ENCODE measurements at places on chromosomes 12 and 14.

- no peak for DNase-seq
Measured at GRCh38 chr14:89503431-89503996, 86.5 kb upstream of the FOXN3 start.

GRCh38 chr12:25251769-25252168 is 1.0 kb upstream of the KRAS start:
- DNase-seq = no peak

DNA sequence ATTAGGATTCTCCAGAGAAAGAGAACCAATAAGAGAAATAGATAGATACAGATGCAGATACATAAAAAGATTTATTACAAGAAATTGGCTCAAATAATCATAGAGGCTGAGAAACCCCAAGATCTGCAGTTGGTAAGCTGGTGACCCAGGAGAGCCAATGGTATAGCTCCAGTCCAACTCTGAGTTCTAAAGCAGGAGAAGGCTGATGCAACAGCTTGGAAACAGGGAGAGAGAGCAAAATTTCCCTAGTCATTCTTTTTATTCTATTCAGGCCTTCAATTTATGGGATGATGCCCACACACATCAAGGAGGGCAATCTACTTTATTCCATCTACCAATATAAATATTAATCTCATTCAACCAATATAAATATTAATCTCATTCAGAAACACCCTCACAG is 218.2 kb downstream of the PRKD1 start:
- DNase-seq = no peak

DNA sequence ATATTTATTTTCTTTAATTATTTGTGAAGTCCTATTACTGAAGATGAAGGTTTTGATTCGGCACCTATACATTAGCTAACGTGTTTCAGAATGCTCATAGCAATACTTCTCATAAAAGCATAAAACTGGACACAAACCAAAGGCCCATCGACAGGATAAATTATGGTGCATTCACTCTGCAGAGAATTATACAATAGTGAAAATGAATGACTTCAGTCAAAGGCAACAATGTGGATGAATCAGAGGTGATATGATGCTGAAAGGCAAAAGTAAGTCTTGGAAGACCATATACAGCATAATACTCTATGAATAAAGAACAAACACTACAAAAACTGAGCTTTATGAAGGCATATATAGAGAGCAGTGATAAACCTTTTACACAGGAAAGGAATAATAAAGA is 156.6 kb upstream of the EGLN3 start:
- DNase-seq = no peak

GRCh38 chr14:69291396-69291795 is 31.4 kb downstream of the GALNT16 start:
- DNase-seq = no peak

DNA sequence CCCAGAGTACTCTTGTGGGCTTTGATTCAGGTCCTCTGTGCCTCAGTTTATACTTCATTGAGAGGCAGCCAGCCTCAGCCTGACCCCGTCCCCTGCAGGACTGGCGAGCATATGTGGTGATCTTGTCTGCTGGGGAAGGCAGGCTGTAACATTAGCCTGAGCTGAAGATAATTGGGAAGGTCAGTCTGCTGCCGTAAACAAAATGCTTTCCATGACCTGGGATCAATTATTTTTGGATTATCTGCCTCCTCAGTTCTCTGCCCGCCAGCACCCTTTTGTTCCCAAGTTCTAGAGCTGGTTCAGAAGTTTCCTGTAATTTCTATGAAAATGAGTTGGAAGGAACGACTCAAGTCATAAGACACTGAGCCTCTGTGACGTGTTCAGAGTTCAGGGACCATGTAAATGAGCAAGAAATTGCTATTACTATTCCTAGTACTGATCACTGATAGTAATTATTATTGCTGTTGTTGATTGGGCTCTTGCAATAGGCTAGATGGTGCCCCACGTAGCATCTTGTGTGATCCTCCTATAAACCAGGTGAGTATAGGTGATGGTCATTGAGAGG is 4.5 kb downstream of the ORAI1 start:
- DNase-seq = no peak

- no peak for DNase-seq
Measured at GRCh38 chr14:35124127-35124526, 1.8 kb downstream of the PRORP start.

DNA sequence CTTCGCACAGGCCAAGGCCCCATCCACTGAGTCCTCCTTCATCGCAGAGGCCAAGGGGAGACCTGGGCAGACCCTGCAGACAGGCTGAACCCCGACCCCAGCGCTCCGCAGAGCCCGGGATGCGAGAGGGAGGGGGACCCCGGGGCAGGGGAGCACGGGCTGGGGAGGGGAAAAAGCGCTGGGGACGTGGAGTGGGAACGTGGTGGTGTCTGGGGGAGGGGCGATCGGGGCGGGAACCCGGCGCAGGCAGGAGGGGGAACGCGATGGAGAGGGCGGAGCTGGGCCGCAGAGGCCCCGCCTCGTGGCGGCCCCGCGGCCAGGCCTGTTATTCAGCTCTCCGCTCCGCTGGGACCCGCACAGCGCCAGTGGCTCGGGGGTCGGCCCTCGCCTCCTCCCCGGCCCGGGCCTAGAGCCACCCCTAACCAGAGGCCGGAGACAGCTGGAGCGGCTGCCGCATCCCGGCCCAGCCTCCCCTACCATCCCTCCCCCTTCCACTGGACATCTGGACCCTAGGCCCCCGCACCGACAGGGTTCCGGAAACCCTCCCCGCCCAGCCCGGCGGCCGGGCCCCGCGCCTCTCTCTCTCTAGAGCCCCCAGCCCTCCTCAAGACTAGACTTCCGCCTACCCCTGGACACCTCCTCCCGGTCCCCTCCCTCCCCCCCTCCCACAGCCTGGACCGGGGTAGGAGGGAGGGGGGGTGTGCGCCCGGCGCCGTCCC is at the start of gene ARHGEF25:
ARHGEF25 (plus strand) TSS at position 328 of the 719 bp plus-strand sequence. CDS start 460 bp downstream, outside the sequence.
- DNase-seq = no peak

- no peak for DNase-seq
Measured at GRCh38 chr14:64979336-64980074, 7.2 kb upstream of the FNTB start.

DNA sequence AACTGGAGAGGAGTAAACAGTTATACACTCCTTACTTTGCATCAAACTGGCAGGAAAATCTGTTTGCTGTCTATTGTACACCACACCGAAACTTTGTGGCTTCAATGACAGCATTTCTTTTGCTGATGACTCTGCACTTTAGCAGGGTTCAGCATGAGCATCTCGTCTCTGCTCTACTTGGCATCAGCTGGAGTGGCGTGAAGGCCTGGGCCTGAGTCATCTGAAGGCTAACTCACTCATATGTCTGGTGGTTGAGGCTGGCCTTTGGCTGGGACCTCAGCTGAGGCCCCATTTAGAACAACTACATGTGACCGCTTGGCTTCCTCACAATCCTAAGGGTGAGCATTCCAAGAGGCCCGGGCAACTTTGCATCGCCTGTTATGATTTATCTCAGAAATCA is 28.7 kb upstream of the REP15 start:
- DNase-seq = no peak

GRCh38 chr14:25887251-25887878 is 710.5 kb downstream of the NOVA1 start:
- no peak for DNase-seq

DNA sequence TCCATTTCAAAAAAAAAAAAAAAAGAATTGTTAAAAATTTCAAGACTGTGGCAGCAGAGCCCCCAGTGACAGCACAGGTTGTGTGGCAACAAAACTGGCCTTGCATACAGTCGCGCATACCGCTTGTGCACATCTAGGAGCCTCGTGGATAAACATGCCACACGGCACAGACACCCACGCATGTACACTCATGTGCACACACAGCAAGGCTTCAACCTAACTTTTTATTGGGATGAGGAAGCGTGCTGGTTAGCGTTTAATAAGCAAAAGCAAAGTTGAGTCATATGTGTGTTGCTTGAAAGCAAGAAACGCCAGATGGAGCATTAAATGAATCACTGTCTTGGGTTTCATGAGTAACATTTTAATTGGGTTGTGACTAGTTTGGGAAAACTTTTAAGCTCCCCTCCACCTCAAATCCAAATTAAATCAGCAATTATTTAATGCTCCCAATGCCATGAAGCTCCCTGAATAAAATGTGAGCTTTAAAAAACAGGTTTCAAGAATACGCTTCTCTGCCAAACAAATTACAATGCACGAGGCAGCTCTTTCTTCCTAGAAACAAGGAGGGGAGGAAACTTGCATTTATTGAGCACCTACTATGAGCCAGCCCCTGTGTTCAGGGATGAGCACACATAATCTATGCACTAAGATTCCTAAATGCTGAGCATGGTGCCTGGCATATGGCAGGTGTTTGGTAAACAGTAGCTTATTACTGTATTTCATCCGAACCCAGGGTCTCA is 35.7 kb upstream of the EML1 start:
- no peak for DNase-seq

DNA sequence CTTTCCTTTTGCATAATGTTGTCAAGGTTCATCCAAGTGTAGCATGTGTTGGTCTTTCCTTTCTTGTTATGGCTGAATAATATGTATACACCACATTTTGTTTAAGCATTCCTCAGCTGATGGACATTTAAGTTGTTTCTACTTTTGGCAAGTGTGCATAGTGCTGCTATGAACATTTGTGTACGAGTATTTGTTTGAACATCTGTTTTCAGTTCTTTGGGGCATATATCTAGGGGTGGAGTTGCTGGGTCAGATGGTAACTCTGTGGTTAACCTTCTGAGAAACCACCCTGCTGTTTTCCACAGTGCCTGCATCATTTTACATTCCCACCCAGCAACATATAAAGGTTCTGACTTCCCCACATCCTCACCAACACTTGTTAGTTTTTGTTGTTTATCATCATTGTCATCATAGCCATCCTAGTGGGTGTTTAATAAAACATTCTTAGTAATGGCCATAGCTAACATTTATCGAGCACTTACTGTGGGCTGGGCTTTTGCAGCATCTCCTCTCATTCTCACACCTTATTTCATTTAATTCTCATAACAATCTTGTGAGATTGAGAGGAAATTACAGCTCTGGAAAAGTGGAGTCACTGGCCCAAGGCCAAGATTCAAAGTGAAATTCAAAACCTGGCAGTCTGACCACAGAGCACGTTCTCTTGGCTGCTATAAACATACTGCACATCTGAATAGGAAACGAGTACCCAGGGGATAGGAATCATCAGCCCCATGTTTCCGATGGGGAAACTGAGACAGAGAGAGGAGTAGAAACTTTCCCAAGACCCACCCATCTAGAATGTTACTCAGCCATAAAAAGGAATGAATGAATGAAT is 193.6 kb downstream of the KSR2 start:
- no peak for DNase-seq

GRCh38 chr14:85539510-85539909 is 9.6 kb downstream of the FLRT2 start:
- no peak for DNase-seq

DNA sequence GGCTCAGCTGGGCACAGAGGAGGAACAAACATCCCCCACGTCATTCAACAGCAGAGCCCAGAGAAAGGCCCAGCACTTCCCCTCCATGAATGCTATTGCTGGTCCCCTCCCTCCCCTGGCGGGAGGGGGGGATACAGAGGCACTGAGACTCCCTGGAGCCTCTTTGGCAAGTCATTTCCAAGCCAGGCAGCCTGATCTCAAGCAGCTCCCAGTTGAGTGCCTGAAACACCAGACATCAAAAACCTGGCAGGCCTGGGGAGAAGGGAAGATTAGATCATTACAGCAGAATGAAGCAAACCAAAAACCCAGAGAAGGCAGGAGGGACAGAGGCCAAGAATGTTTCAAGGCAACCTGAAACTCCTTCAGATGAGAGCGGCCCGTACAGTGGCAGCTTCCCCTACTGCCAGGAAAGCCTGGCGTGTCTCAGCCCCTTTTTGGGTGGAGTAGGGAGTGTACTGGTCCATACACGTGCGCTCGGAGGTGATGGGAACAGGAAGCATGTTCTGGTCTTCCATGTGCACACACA is 92.1 kb downstream of the LRRC74A start:
- no peak for DNase-seq

DNA sequence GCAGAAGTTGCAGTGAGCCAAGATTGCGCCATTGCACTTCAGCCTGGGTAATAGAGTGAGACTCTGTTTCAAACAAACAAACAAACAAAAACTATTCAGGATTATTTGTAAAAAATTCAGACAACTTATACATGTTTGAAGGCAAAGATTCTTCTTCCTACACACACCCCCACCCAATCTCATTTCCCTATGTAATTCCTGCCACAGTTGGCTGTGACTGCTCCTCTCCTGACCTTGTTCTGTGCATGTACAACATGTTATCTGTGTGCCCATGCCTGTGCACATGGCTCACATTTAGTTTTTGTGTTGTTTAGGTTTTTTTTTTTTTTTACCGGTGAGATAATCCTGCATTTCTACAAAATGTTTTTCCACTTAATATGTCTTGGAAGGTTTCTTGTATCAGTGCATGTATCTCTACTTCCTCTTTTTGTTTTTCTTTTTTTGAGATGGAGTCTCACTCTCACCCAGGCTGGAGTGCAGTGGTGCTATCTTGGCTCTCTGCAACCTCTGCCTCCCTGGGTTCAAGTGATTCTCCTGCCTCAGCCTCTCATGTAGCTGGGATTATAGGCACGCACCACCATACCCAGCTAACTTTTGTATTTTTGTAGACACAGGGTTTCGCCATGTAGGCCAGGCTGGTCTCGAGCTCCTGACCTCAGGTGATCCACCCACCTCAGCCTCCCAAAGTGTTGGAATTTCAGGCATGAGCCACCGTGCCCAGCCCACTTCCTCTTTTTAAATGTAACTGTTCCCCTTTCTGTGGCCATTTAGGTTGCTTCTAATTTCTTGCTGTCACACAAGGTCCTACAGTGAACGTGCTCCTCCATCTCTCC is 8.7 kb downstream of the CFAP251 start:
- DNase-seq = no peak

DNA sequence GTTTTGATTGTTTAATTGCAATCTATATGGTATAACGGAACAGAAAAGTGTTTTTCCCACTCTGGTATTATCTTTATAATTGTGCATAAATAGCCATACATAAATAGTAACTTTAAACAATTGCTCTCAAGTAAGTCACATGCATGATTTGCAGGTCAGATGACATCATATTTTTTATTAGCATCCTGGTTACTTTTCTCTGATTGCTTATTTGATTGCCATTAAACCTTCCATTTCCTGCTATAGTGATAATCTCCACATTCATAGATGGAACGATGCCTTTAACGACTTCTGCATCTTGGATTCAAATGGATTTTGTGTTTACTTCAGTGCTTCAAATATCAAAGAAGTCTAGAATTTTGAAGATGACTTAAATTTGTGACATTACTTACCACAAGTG is 3.5 kb upstream of the KLRK1 start:
- DNase-seq = no peak

DNA sequence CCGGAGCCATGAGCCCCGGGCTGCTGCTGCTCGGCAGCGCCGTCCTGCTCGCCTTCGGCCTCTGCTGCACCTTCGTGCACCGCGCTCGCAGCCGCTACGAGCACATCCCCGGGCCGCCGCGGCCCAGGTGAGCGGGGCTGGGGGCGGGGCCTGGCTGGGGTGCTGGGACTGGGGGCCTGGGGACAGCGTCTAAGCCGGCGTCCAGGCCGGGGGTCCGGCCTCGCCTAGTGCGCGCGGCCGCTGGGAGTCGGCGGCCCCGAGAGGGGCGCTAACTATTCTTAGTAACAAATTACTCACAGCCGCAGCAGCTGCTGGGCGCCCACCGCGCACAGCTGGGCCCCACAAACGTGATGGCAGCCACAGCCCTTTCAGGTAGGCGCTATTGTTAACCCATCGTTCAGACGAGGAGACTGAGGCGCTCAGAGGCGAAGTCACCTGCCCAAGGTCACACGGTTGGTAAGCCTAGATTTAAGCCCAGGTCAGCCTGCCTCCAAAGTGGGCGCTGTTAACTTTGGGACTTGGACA is 374 bp downstream of the CYP46A1 start:
- DNase-seq = no peak
